ENCODE measurements at places on chromosomes 12 and 14.

- DNase-seq, result no peak
Measured at GRCh38 chr12:100553936-100554335, 19.5 kb upstream of the GAS2L3 start.

DNA sequence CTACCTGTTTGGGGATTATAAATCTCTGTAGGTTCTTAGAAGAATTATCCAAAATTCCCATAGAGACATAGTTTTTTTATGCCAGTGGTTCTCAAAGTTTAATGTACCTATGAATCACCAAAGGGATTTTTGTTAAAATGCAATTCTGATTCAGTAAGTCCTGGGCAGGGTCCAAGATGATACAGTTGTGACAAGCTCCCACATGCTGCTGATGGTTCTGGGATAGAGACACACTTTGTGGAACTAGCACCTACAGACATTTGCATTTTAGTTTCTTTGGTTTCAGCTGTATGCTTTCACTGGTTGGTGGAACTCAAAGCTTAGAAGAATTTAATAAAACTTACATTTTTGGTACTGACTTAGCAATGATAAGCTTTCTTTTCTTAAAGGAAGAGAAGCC, 80.4 kb downstream of the PTCSC3 start:
- no peak for DNase-seq

GRCh38 chr14:100875126-100875525, 28.4 kb downstream of the RTL1 start:
- no peak for DNase-seq

GRCh38 chr14:42806909-42807315, 1200.2 kb downstream of the LRFN5 start:
- no peak for DNase-seq

DNA sequence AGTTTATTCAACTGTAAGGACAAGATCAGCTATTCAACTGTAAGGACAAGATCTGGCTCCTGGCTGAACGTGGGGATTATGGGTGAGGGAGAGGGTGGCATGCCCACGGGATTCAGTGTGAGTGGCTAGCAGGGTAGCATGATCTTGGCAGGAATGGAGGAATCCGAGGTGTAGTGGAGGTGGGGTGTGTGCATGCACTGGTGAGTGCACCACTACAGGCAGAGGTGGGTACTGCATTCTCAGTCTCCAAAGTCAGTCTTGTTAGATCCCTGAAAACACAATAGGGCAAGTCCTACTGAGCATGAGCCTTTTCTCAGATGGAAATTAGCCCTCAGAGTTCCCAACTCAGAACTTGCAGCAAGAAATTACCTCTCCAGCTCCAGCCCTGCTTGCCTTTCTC, 32.2 kb upstream of the DCD start:
- DNase-seq, result no peak

- DNase-seq, result no peak
Measured at GRCh38 chr12:124006085-124006845, 33.2 kb downstream of the ZNF664 start.

- DNase-seq, result no peak
Measured at GRCh38 chr12:124666722-124667259, 99.4 kb upstream of the NCOR2 start.

DNA sequence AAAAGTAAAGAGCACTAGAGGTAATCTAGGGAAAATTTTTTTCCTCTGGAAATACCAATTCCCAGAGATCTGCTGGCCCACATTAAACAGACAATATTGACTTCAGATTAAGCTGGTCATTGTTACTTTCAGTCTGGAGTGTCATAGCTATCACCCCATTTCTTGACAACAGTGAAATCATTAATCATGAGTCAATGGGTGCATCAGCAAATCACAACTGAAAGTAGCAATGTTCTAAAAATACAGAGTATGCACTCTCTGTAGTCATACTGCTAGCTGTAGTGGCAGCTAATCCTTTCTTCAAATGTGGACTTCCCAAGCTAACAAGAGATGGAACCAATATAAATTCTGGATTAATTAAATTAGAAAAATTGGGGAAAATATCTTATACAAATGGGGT, 129.9 kb downstream of the CPNE8 start:
- DNase-seq, result no peak

DNA sequence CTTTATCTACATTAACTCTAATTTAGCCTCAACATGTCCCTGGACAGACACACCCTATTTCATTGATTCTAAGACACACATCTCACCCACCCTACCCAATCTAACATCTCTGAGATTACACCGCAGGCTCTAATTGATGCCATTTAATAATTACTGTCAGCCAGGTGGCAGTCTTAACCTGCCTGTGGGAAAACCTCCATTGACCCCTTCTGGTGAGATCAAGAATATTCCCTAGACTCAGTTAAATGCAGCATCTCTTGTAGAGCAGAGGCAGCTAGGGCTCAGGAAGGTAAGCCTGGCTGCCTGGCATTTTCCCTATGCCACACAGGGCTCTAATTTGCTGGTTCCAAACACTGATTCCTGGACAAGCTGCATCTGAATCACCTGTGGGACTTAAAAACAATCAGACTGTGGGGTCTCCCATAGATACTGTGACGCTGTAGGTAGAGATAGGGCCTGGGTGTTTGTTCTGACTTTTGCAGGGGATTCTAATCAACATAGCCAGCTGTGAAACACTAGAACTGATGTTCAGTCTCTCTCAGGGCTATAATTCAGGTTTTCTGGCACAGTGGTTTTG, 14.3 kb downstream of the MCRS1 start:
- DNase-seq, result peak; percentile 74

- no peak for DNase-seq
Measured at GRCh38 chr14:58716706-58717105, 78.9 kb downstream of the DACT1 start.

DNA sequence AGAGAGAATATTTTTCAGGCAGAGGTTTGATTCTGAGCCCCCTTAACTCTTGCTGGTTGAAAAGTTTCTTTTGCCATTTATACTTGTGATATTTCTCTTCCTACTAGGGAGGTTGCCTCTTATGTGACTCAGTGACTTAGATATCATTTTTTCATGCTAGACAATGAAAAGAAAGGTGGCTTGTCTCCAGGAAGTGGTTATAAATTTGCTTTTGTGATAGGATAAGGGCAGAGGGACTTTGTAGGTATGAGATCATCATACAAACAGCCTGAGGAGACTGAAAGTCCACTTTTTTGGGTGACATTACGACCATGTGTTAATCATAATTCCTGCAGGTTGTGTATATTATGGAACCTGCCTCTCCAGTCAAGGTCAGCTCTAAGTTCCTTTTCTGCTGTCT, 35.8 kb downstream of the ACSM4 start:
- DNase-seq, result no peak

GRCh38 chr14:105867961-105868599, 341.7 kb downstream of the TMEM121 start:
- no peak for DNase-seq

GRCh38 chr14:52328276-52328675, 14.2 kb downstream of the PTGER2 start:
- no peak for DNase-seq

- DNase-seq, result no peak
Measured at GRCh38 chr12:110848314-110848923, 1.6 kb downstream of the CCDC63 start.

GRCh38 chr14:88030079-88030478, 25.1 kb downstream of the GPR65 start:
- no peak for DNase-seq

GRCh38 chr12:64666054-64666914, 56.0 kb downstream of the RASSF3 start:
- DNase-seq, result no peak

DNA sequence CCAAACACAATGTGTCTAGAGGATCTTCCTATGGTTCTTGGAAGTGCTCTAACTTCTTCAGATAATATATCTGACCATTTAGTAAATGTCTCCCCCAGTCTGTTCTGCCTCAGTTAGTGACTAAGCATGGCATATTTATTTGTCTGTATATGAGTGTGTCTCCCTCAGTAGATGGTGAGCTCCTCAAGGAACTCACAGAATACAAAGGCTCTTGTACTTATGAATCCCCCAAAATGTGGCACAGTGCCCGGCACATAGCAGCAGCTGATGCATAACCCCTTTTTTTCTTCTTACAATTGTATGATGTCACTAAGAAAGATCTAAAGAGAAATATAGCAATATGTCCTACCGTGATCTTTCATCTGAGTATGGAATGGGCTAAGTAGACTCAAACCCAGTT, 264.7 kb upstream of the PRICKLE1 start:
- no peak for DNase-seq

DNA sequence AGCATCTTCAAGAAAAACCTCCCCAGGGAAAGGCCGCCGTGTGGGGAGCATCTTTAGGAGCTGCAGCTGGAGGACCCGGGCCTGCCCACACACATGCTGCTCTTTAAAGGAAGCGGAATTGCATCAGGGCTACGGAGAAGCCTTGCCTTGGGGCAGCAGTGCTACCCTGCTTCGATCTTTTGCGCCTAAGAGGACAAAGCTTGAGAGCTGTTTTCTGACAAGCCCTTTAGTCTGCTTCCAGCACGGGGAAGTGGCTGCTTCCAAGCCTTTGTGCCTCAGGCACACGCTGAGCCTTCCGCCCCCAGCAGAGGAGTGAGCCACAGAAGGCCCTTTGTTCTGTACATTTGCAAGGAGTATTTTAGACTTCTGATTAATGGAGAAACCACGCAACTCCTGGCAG, 31.5 kb downstream of the COA8 start:
- DNase-seq, result no peak

- no peak for DNase-seq
Measured at GRCh38 chr12:125889742-125890141, 824.5 kb downstream of the AACS start.

DNA sequence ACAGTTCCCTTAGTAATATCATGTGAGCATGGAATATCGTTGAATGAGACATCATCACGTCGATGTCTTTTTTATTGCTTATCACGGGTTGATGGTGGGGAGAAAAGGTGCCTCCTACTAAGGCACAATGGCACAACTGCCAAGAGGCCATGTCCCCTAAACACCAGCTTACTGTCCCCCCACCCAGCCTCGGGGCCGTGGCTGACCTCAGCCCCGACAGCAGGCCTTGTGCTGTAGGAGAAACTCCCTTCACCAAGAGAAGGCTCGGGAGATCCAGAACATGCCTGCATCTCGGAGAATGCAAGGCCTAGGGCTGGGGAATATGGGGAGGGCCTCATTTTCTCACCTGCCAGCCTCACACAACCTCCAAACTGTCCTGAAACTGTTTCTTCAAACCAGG, 22.8 kb downstream of the ZFP36L1 start:
- DNase-seq, result no peak

DNA sequence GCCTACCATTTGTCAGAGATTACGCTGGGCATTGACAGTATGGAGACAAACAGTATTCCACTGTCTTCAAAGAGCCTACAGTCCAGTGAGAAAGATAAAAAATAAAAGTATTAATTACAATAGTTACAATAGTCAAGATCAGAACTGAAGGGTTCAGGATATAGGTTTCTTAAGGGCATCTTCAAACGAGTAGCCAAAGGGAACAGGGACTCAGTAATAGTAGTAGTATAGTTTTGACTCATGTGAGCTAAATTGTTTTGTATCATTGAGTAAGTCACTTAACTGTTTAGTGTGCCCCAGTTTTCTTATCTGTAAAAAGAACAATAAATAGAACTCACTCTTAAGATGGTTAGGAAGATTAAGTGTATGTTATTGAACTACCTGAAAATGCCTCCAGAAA, 123.6 kb downstream of the METTL25 start:
- no peak for DNase-seq

DNA sequence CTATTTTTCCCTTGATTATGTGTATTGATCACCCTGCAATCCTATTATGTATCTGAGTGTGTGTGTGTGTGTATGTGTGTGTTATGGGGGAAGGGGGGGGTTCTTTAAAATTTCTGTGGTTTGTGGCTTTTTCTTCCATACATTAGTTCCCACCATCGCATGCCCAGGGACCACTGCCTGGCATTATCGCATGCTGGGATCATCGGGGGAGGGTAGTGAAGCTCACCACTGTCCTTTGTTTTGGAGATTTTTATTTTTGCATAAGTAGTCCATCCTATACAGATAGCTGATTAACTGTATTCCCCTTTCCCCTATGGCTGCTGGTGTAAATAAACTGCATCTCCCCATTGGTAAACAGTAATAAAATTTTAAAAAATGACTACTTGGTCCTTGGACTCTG, 3.4 kb downstream of the ATXN7L3B start:
- DNase-seq, result no peak
